Brain pericyte (primary cell): ENCODE measurements at places on chromosomes 6 and 20.
A peak's percentile ranks its signal among the peaks of the same experiment; 100 is the strongest.

DNA sequence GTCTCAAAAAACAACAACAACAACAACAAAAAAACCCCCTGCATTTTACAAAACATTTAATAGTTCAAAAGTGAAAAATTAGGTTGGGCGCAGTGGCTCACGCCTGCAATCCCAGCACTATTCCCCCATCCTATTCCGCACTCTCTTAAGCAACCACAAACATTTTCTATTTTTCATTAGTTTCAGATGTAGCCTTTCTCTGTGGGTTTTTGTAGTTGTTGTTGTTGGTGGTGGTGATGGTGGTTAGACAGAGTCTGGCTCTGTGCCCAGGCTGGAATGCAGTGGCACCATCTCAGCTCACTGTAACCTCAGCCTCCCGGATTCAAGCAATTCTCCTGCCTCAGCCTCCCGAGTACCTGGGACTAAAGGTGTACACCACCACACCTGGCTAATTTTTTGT, 6.4 kb upstream of the GMNN start:
- no peak for DNase-seq

- DNase-seq = no peak
These were observed 14.6 kb downstream of the SYNJ2 start for GRCh38 chr6:157996201-157996712.

GRCh38 chr6:122730775-122731386, 48.6 kb upstream of the FABP7 start:
- DNase-seq = no peak

GRCh38 chr20:31863296-31864085, 6.8 kb downstream of the DUSP15 start:
- DNase-seq = no peak

DNA sequence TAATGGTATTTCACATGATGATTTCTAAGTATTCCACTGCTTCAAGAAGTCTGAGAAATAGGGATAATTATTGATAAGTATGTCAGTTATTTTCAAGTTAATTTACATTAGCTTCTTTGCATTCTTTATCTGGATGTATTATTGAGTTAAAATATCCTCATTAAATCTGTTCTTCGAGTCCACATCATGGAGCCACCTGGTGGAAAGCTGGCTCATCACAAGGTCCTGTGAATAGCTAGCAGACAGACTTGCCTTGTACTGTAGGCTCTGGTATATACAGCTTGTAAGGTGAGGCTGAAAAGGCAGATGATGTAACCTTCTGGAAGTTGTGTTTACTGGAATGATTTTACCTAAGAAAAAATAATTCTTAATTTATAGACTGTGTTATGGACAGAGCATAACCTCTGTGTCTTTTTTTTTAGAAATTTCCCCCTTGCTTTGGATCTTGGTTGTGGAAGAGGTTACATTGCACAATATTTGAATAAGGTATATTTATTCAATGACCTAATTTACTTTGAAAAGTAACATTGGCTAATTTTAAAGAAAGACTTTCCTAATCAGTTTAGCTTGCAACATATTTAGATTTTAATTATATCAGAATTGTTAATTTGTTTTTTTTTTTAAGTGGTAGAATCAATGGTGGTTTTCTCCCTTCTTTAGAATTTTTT, 3.5 kb downstream of the NDUFAF5 start:
- peak; percentile 12 for DNase-seq

DNA sequence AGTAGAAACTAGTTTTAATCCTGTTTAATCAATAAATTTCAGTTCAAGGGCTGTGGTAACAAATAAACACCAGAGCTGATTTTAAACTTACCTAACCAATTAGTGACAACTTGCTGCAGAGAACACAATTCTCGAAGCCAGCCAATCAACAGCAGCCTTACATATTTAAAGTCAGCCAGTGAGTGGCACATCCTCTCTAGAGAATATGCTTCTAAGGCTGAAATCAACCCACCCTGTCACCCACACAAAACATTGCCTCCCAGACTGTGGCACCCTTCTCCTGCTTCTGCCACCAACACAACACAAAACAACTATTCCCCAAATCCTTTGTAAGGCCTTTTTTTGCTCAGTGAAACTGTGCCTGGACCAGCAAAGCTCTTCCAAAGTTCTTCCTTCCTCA, 306.0 kb downstream of the EYA4 start:
- no peak for DNase-seq

- DNase-seq = no peak
These were observed 76.2 kb downstream of the ISM1 start for GRCh38 chr20:13297147-13297899.

GRCh38 chr6:75481936-75482593, 11.5 kb downstream of the FILIP1 start:
- DNase-seq = no peak

DNA sequence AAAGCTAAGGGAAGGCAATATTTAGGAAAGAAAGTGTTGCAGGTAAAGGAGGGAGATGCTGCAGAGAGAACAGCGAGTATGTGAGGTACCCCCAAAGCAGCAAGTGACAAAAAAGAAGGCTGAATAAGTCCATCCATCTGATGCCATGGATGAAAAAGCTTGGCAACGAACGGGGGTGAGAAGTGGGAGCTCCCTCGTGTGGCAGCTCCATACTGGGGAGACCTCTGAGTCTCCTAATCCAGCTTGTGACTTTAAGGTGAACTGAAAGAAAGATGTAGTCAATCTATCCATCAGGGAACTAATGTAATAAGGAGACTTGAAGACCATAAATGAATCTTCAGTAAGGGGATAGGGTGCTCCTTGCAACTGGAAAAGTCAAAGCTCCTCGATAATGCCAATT, 156.6 kb downstream of the OTOR start:
- DNase-seq = no peak

- DNase-seq = no peak
These were observed 216.8 kb upstream of the CITED2 start for GRCh38 chr6:139591075-139591865.

DNA sequence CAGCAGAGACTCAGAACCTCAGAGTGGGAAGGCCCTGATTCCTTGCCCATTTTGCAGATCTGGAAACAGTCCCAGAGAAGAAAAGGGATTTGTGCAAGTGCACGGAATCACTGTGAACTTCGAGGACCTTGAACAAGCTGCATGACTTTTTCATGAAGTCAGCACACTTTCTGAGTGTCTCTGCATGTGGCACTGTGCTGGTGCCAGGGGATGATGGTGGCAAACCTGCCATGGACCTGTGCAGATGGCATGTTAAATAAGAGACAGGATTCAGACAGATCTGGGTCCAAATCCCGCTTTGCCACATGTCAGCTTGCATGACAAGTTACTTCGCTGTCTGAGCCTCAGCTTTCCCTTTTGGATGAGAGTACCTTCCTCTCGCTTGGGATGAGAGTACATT, 26.8 kb downstream of the ZNF831 start:
- DNase-seq = no peak

- DNase-seq = no peak
These were observed 90.0 kb upstream of the INSM1 start for GRCh38 chr20:20277894-20278335.

DNA sequence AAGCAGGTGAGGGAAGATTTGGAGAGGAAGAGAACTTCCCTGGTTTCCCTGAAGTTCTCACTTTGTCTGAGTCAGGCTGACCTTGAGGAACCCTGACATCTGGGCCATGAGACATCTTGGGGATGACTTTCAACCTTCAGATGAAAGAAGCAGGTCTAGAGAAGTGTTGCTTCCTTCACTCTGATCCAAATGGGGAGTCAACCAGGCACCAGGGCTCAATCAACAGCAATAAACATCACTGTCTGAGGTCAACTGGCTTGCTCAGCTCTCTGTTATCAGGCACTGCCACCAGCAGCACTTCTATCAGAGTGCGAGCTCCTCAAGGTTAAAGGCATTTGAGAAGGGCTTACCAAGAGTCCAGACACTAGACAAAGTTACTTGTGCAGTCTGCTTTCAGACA, 6.3 kb downstream of the ACOT8 start:
- no peak for DNase-seq
